NCI-H1694 (cell line): ENCODE measurements at places on chromosomes 2 and 18.
A peak's percentile ranks its signal among the peaks of the same experiment; 100 is the strongest.

DNA sequence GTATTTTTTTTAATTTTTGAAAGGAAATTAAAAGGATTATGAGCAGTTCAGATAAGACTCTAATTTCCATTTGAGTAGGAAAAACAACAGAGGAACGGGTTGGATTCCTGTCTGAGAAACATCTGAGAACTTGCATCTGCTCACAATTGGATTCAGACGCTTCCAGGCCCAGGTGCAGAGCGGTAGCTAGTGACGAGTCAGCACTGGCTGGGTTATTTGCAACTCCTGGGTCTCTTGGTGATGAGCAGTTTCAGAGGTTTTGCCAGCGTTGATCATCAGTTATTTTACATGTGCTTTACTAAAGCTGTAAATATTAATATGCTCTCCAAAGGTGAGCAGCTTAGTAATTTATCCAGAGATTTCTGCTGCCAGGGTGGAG, 39.1 kb upstream of the B3GNT7 start:
- no peak for DNase-seq

DNA sequence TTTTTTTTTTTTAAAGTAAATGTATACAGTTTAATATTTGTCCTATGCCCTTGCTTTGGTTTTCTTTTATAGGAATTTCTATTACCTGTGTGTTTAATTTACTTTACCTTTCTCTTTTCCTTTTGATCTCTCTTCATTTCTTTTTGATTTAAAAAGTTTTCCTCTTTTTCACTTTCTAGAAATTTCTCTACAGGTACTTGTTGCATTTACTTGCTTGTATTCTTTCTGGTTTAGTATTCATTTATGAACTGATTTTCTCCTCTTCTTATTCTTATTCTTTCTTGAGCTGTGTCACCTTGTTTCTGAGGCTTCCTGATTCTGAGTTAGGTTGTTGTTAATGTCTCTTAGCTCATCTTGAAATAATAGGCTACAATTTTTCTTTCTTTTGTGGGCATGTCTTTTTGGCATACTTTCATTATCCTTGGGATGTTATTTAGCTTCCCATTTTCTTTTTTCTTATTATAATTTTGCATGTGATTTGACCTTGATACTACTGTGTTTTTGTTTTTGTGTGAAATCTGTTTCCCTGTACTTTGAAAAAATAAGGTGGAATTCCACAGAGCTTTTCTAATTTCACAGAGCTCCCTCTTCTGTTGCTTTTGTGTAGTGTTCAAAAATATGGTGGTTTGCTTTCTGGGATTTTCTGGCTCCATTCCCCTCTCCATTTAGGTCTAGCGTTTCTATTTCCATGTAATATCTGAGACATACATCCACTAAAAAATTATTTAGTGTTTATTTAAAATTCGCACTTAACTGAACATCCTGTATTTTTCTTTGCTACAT, 25.5 kb upstream of the ALMS1 start:
- DNase-seq = peak; percentile 16

DNA sequence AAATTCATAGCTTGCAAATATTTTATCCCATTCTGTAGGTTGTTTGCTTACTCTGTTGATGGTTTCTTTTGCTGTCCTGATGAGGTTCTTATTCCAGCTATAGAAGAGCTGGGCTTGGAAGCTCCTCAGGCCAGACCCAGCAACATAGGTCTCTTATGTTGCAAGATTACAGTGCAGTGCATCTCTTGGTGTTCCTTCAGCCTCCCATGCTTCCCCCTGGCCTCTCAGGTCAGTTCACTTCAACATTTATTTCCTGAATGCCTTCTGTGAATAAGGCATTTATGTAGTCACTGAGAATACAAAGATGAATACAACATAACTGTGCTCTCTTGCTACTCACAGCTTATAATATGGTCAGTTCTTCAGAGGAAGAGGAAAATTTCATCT, 179.0 kb upstream of the SLC39A10 start:
- no peak for DNase-seq

DNA sequence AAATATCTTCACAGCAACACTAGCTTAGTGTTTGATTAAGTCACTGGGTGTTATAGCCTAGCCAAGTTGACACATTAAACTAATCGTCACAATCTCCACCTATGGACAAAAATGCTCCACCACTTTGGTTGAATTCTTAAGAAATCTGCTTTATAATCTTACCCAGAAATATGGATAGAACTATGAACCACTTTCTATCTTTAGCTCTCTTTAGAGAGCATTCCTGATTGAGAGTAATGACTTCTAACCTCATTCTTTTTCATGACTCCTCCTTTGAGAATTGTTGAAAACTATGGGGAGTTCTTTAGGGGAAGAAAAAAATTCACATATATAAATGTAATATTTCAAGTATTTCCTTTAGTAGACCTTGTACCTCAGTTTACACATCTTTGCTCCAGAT, 1282.2 kb upstream of the ZEB2 start:
- DNase-seq = no peak

DNA sequence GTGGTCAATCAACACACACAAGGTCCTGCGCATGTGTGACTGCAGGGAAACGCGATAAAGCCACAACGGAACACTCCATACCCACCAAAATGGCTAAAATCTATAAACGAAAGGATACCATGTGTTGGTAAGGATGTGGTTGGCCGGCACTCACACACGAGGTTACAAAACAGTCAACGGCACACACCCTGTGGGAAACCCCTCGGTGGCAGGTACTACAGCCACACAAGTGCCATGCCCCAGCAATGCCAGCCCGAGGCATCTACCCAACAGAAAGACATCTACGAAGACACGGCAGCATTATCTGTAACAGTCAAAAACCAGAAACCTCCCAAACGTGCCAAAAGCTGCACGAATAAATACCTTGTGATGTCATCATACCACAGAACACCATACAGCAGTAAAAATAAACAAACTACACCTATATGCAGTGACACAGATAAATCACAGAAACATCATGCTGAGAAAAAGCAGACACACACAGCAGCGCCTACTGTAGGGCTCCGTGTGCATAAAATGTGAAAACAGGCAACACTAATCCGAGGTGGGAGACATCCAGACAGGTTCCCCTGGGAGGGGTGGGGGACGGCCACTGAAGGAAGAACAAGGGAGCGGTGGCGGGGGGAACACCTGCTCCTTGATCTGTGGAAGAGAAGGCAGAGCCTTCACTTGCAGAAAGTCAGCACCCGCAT, 36.7 kb downstream of the HDAC4 start:
- DNase-seq = no peak

- DNase-seq = no peak
These were observed 94.1 kb downstream of the BIN1 start for GRCh38 chr2:127012868-127013267.

GRCh38 chr18:44655435-44655834, 25.3 kb upstream of the SETBP1 start:
- DNase-seq = no peak

GRCh38 chr18:5604778-5605177, 61.0 kb upstream of the EPB41L3 start:
- DNase-seq = no peak

GRCh38 chr18:78730546-78730945, 249.1 kb upstream of the SALL3 start:
- no peak for DNase-seq

DNA sequence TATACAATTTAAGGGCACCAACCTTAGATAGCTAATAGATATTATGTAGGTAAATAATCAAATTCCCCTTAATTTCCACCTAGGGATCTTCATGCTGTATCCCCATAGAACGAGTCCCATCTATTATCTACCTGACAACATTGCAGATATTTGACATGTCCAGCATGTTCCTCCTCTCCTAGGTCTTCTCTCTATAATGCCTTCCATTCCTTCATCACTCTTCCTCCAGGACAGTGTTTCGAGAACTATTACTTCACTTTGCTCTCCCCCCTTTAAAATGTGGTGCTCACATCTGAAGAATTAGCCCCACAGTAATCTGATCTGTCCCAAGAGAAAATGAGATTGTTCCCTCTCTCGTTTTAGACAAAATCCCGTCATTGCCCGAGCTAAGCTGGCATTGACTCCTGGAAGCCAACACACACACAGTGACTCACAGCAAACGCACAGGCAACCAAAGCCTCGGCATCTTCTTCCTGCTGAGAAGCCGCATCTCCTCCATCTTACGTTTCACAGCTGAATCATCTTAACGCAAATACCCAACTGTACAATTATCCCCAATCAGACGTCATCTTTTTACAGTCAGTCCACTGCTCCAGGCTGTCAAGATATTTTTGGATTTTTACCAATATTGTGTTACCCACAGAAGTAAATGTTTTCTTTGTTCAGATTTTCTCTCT, 162.9 kb upstream of the AGAP1 start:
- DNase-seq = no peak
